SJSA1 (cell line): ENCODE measurements at places on chromosomes 6 and 20. TPM values are rescaled to one million over a fixed set of nuclear protein-coding genes. Genes with fewer than 3 reads are reported as not detected.

- no peak for DNase-seq
These were observed 406.5 kb upstream of the GJE1 start for GRCh38 chr6:141726248-141726647.

DNA sequence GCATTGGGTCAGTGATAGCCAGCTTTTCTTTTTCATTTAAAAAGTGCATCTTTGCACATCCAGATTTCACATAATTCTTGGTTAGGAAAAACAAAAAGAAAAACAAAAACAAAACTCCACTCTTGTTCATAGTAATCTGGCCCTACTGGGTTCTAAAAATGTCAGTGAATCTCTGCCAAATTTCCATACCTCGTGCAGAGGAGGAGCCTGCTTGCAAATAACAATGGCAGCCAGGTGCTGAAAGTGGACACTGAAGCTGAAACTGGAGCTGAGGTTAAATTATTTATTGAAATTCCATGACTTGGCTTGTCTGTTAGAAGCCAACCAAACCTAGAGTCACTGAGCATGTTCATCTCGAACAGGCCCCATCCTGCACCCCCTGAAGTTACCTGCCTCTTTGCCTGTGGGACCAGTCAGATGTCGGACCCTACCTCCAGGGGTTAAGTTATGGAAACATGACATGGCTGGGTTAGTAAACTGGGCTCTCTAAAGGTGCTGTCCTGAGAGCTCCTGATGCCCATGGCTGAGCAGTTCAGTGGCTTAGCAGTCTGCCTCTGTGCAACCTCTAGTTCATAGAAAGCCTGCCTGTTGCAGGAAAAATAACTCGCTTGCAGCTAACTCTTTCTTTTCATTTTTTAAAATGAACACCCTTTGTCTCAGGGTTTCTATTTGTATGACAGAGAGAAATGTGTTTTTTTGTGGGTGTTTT lies 42.7 kb downstream of the CLIC5 start:
- no peak for DNase-seq

- no peak for DNase-seq
These were observed 48.6 kb upstream of the PKHD1 start for GRCh38 chr6:52136055-52136454.

The POFUT1 gene
- 42.4 and 52.4 TPM in 2 replicates for total RNA-seq

The MRAP2 gene
- total RNA-seq: not detected in 2 replicates

DNA sequence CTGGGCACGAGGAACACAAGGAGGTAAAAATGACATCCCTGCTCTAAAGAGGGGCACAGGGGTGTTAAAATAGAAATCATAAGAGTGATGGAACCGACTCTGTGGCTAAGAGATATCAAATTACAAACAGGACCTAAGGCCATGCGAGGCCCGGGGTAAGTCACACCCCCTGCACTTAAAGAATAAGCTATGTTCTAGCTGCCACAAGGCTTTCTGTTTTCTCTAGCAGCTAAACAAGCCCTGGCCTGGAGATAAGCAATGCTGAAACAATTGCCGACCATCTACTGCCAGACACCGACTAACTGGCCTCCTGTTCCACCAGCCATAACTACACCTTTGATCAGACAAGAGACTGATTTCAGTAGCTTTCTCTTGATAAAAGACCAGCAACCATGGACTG lies 32.4 kb downstream of the MDGA1 start:
- no peak for DNase-seq

GRCh38 chr6:141486942-141487341 lies 645.8 kb upstream of the GJE1 start:
- no peak for DNase-seq

- DNase-seq: no peak
These were observed 54.1 kb upstream of the HBS1L start for GRCh38 chr6:135108692-135109091.

- no peak for DNase-seq
These were observed 302.3 kb downstream of the HIVEP2 start for GRCh38 chr6:142642651-142643050.

The PXMP4 gene
- 6.7 and 9.3 TPM in 2 replicates for total RNA-seq

The BPI gene
- total RNA-seq: 0.11 TPM in 1 of 2 replicates, not detected in the other

DNA sequence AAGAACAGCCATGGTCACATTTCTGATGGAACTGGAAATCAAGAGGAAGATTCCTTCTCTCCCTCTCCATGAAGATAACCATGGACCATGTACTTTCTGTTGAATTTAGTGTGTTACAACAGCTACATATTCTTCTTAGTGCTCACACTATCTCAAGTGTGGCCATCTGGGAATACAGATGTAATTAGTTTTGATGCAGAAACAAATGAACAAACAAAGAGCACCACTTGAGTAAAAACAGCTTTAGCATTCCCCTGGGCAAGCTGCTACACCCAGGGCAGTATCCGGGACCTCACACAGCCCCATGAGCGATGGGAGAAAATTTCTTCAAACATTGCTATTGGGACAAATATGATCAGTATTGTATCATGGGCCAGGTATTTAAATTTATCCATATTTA lies 75.2 kb downstream of the RAMACL start:
- no peak for DNase-seq

DNA sequence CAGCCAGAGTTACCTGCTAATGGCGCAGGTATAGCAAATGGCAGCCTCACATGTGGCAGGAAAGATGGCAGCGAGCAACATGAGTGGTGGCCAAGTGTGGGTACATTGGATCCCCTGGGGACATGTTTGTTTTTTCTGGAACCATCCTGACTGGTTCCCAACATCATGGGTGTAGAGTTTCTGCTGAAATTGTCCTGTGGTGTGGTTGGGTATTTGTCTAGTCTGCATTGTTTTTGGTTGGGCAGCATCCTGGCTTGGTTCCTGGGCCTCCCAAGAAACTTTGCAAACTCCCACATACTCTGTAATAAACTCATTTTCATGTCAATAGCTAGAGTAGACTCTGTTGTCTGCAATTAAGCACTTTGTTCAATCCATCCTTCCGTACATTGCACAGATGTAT lies 282.6 kb downstream of the CDC5L start:
- no peak for DNase-seq

- DNase-seq: no peak
These were observed 121.4 kb downstream of the BMP2 start for GRCh38 chr20:6888736-6889395.

DNA sequence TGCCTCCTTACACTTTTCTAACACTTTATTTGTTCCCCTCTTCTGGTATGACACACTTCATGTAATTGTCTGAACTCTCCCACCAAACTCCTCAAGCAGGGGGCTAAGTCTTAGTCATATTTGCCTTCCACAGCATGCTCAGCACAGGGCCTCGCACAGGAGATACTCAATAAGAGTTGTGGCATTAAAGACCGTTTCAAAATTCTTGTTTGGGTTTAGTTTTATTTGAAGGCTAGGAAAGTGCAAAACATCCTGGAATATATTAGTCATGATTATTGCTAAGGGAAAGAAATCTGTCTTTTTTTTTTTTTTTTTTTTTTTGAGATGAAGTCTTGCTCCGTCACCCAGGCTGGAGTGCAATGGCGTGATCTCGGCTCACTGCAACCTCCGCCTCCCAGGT lies 137.6 kb upstream of the ECI2 start:
- no peak for DNase-seq

DNA sequence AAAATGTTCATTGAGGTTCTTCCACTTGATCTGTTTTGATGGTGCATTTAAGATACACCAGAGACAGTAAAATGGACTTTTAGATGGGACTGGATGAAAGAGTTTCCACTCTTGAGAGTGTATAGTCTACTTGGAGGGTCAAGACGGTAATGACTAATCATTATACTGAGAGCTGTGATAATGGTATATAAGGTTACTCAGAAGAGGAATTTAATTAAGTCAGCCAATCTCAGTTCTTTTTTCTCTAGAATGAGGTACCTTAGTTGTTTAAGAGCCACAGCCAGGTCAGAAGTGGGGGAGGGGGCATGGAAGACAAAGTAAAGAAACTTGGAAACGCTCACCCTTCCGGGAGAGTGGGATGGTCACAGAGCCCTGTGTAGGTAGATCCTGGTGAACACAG lies 123.9 kb downstream of the MAP3K4 start:
- DNase-seq: no peak

DNA sequence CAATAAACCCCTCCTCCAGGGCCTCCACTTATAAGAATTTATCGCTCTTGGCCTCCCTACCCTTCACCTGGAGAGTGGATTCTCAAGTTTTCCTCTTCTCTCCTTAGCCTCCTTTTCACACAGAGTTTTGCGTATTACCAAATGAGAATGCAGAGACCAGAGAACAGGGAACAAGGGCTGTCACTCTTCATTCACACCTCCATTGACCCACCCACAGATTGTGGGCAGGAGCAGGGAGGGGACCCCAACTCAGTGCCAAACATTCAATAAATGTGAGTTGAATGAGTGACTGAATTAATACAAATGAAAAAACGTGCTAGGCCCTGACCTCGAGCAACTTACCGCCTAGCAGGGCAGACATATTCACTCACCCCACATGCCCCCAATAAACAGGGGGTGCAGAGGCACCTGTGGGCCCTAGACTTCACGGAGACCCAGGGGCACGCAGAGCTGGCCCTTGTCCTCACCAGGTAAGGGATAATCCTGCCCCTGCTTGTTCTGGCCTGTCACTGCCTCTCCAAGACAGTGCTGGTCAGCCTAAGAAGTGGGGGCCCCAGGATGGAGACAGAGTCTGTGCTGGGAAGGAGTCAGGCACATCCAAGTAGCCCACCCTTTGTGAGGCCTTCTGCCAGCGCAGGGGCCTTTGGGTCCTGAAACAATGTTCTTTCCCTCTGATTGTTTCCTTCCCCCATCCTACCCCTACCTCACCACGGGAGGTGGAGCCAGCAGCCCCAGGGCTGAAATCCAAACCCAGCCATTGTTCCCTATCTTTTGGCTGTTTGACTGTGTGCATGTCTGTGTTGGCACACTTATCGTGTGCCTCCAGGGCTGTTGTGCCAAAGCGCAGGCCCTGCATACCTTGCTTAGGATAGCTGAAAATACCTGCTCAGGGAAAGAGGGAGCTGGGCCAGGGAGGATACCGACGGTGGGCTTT lies 8.4 kb upstream of the TJAP1 start:
- no peak for DNase-seq

The FILIP1 gene
- total RNA-seq: 2.4 and 4.1 TPM in 2 replicates

DNA sequence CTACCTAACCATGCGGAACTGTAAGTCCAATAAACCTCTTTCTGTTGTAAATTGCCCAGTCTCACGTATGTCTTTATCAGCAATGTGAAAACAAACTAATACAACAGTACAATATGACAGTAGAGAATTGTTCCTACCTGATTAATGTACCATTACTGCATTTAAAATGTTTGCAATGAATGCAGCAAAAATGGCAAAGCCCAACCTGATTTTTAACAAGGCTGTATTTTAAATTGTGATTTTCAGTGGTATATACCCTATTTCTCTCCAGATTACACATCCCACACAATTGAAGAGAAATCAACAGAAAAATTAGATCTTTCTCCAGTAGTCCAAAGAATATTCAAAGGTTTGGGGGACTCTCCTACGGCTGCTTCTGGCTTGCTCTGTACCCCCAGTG lies 3.3 kb upstream of the PCSK2 start:
- no peak for DNase-seq

- no peak for DNase-seq
These were observed 144.2 kb downstream of the PACRG start for GRCh38 chr6:162871966-162872365.

The OPRM1 gene
- not detected in 2 replicates for total RNA-seq

The KCNK15 gene
- total RNA-seq: not detected in 2 replicates

- no peak for DNase-seq
These were observed 224.2 kb downstream of the NFATC2 start for GRCh38 chr20:51318058-51318949.

DNA sequence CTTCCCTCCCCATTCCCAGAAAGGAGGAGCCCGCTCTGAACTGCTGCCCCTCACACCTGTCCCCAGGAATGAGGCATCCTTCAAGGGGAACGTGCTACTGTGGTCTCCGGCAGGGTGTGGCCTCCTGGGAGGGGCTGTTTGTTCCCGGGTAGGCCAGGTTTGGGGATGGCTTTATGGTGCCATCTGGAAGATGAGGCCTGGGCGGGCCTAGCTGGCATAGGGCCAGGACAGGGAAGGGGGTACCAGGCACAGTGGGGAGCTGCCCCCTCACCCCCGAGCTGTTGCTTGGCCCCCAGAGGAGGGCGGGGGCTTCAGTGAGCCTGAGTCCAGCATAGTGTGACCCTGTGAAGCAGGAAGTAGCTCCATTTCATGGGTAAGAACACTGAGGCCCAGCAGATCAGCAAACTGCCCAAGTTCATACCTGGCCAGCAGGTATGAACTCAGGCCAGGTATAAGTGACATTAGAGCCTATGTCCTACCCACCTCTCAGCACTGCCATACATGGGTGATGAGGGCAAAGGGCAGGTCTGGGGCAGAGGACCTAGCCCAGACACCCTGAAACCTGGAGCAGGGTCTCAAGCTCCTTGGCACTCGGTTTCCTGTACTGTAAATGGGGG lies 17.5 kb upstream of the SPDEF start:
- DNase-seq: no peak

DNA sequence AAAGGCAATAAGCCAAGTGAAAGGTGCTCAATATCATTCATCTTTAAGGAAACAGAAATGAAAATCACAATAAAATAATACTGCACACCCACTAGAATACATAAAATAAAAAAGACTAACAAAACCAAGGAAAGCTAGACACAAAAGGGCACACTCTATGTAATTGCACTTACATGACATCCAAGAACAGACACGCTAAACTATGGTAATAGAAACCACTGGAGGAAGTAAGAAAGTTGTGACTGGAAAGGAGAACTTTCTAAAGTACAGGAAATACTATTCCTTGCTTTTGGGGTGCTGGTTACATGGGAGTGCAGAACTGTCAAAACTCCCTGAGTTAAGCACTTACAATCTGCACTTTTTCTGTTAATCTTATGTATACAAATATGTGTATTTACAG lies 253.7 kb upstream of the RUNX2 start:
- DNase-seq: no peak

DNA sequence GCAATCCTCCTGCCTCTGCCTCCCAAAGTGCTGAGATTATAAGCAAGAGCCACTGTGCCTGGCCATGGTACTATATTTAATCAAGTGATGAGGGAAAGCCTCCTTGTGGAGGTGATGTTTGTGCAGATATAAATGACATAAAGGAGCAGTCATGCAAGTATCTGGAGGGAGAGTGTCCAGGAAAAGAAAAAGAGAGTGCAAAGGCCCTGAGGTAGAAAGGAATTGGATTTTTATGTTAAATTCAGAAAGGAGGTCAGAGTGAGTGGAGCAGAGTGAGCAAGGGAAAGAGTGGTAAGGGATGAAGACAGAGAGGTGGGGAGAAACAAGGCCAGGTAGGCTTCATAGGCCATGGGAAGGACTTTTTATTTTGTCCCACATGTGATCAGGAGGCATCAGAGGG lies 7.4 kb upstream of the FKBPL start:
- DNase-seq: no peak

- DNase-seq: no peak
These were observed 21.3 kb downstream of the SNAP25 start for GRCh38 chr20:10239954-10240353.
